Cortex of kidney (tissue), 1 donor: ENCODE measurements at places on chromosomes 2 and 18.

DNA sequence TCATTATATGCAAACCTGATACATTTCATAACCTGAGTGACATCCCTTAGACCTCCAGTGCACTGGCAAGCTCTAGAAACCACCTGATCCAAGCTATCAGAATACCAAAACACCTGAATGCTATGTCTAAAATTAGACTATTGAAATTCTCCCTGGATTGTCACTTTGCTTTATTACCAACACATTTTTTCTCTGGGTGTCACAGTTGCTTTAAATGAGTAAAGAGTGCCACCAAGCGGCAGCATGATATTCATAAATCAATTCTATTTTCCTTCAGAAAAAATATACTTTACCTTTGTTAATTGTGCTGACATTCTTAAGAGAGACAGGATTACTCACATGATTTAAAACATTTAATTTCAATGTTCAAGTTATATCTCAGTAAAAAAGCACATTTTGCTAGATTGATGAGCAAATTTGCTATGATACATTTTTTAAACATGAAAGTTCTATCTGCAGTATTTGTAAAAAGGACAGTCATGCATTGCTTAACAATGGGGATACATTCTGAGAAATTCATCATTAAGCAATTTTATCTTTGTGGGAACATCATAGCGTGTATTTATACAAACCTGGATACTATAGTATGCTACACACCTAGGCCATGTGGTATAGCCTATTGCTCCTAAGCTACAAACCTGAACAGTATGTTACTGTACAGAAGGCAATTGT, 338.4 kb upstream of the SLC39A10 start:
- no peak for DNase-seq

- no peak for DNase-seq
Observed at GRCh38 chr18:25495606-25496005, 143.6 kb upstream of the ZNF521 start.

DNA sequence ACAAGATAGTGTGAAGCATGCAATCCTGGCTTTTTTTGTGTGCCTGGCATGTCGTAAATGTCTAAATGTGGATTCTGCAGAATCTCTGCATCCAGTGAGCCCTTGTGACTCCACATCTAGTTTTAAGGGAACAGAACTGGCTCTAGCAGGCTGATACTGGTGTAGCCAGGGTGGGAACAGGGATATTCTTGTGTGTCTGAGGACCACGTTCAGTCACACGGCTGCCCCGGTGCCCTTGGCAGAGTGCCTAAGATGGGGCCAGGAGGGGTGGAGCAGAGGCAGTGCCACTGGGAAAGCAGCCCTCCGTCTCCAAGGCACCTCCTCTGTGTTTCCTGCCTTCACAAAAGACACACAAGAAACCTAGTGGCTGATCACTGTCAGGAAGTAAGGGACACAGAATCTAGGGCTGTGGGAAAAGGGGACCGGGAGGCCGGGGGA, 91.5 kb upstream of the PARD3B start:
- no peak for DNase-seq

DNA sequence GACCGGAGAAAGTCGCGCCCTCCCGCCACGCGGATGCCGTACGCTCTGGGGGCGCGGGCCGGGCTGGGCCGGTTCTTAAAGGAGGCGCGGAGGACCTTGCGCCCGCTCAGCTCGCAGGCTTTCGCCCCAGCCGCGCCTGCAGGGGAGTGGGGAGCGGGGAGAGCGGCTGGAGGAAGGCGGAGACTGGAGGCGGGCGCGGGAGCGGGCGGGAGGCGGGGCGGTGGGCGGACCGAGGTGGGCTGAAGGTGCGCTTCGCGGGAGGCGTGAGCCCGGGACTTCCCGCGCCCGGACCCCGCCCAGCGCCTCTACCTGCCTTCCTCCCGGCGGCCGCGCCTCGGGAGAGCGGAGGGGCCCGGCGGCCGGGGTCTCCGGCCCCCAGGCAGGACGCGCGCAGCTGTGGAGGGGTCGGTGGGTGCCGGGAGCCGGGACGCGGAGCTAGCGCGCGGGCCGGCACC, at the start of gene ADRA2B:
Gene ADRA2B, minus strand, starts transcription at position 148 of the 455 bp plus-strand sequence. CDS start 422 bp downstream, outside the sequence.
- no peak for DNase-seq

DNA sequence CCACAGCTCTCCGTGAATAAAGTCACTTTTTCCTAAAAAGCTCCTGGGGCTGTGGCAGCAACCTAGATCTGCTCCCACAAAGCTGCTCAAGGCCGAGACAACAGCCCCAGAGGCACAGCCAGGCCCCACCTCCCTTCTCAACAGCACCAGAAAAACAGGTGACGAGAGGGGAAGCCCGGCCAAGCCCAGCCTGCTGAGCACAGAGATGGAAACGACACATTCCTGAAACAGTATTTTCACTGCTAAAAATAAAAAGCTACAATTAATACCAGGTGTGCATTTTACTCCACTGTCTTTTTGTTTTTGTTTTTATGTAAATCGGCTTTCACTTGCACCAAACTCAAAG, 199.3 kb downstream of the HDAC4 start:
- no peak for DNase-seq

DNA sequence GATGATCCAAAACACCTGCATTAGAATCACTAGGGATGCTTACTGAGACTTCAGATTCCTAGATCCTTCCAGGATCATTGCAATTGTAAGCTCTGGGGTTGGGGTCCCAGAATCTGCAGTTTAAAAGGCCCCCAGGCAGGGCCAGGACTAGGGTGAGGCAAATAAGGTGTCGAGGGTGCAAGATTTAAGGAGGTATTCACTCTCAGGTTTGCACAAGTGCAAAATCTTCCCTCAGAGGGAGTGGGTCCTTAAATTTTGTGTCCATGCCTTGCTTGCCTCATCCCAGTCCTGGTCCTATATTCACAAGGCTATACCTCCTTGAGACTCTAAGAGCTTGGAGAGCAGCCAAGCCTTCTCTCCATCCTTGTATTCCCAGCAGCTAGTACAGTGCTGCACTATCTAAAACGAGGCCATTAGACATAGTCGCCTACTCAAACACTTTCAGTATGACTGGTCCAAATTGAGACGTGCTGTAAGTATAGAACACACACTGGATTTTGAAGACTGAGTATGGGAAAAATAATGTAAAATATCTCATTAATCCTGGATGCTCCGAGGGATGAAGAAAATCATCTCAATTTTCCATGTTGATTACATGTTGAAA, 31.6 kb upstream of the MREG start:
- DNase-seq, result no peak
